ENCODE measurements at places on chromosomes 3 and 15.

- no peaks in the 10 kb centered on the region for H3K4me1 ChIP-seq
- no peak overlapping the region for H3K27ac ChIP-seq
- DNase-seq, result no peak
These were observed 25.5 kb upstream of the HHATL start for GRCh38 chr3:42728056-42728455.

DNA sequence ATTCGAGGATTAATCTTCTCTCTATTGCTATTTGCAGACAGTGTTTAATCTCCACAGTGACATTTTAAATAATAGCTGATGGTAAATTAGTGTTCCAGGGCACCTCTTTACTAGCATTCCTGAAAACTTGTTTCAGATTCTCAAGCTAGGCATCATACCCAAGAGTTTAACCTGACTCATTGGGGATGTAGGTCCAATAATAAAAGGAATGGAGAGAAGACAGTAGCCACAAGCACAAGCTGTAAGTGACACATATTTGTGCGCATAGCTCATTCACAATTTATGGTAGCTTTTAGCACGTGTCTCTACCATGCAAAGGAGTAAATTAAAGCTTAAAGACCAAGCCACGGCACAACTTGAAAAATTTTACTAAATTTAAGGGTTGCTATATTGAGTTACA lies 171.3 kb upstream of the FAM3D start:
- no peak overlapping the region for H3K27ac ChIP-seq
- DNase-seq, result no peak
- H3K27me3 ChIP-seq, result no peaks in the 10 kb centered on the region
- H3K36me3 ChIP-seq, result no peaks in the 10 kb centered on the region
- H3K4me1 ChIP-seq, result no peaks in the 10 kb centered on the region

DNA sequence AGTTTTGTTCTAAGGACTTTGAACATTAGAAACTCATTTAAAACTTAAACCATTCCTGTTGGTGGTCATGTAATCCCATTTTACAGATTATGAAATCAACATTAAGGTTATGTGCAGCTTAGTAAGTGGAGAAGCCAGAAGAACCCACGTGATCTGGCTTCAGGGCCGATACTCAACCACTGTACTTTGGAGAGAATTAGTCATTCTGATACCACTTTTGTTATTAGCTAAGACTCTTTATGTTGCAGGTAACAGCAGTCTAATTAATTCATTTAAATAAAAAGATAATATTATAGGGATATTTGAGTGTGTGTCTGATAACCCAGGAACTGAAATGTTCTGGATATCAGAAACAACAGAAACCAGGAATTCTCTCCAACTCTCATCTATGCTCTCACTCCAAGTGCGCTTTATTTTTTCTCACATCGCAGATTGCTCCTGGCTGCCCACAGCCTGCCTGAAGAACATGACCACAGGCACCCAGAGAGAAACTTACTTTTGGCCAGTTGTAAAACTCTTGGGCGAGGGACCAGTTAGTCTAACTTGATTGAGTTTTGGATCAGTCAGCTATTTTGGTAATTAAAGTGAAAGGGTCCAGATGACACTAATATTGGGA lies 25.2 kb downstream of the UBE2E1 start:
- H3K4me3 ChIP-seq, result no peak overlapping the region
- no peaks in the 10 kb centered on the region for H3K27me3 ChIP-seq
- no peak overlapping the region for H3K27ac ChIP-seq
- no peaks in the 10 kb centered on the region for H3K36me3 ChIP-seq
- no peaks in the 10 kb centered on the region for H3K4me1 ChIP-seq

DNA sequence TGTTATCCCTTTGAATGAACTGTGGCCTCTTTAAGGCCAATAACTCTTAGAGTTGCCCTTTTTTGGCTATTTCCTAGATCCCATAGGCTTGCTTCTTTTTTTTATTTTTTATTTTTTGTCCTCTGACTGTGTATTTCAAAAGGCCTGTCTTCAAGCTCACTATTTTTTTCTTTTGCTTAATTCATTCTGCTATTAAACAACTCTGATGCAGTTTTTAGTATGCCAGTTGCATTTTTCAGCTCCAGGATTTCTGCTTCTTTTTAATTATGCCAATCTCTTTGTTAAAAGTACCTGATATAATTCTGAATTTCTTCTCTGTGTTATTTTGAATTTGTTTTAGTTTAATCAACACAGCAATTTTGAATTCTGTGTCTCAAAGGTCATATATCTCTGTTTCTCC lies 912.1 kb downstream of the PLOD2 start:
- H3K27me3 ChIP-seq, result no peaks in the 10 kb centered on the region
- H3K36me3 ChIP-seq, result no peaks in the 10 kb centered on the region
- H3K27ac ChIP-seq, result no peak overlapping the region
- H3K4me3 ChIP-seq, result no peak overlapping the region
- H3K4me1 ChIP-seq, result no peaks in the 10 kb centered on the region
- no peak for DNase-seq

DNA sequence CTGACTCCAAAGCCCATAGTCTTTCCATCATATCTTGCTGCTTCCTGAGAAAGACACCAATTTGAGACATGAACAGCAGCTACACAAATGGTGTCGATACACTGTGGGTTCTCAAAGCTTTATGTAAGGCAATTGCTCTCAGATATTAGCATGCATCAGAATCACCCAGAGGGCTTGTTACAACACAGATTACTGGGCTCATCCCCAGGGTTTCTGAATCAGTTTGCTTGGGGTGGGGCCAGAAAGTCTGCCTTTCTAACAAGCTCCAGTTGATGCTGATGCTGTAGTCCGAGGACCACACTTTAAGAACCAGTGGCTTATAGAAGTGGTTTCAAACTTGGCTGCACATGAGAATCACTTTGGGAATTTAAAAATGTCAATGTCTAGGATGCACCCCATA lies 86.5 kb downstream of the SEMA6D start:
- H3K27me3 ChIP-seq, result no peaks in the 10 kb centered on the region
- H3K27ac ChIP-seq, result no peak overlapping the region
- no peak overlapping the region for H3K4me3 ChIP-seq
- no peaks in the 10 kb centered on the region for H3K4me1 ChIP-seq
- no peaks in the 10 kb centered on the region for H3K36me3 ChIP-seq
